NCI-H1048 (cell line): ENCODE measurements at places on chromosomes 13 and 19.

DNA sequence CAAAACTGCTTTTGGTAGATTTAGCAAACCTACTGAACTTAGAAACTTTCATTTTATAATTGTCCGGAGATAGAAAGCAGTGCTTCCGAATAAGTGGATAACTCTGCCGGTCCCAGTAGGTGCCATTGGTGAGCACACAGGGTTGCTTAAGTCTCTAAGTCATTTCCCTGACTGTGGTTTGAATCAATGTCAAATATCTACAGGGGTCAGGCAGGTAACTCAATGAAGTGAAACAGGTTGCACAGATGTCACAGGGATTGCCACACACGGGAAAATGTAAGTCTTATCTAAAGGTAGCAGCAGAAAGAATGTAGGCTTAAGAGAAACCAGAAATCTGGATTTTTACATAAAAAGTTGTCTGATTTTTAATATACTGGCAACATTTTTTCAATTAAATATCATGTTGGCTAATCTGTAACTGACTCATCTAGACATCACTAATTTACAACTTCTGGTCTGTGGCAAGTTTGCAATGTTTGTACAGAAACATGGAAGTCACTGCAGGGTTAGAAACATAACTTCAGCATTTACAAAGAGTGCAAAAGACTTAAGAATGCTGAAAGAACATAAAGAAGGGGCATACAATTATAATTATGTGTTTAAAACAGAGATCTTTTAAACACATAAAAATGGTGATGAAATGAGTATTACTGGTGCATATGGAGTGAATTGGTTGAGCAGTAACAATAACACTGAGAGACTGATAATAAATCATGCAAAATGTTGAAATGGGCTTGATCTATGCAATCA, 14.3 kb upstream of the LRRC63 start:
- no peak for DNase-seq

DNA sequence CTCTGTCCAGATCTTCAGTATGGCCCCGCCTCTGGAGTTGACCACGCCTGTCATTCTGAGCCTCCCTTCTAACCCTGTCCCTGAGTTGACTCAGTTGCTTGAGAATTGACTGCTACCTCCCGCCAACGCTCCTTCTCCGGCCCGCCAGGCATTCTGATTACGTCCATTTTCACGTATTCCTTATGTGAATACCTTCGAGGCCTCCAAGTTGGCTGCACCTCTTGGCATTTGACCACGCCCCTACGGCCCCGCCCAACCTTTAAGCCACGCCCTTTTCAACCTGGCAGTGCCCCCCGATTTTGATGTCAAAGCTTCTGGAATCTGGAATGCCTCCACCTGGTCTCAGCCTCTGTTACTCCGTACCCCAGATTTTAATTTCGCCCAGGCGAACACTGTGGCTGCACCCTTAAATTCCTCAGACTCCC, 1.7 kb upstream of the EML2 start:
- no peak for DNase-seq

GRCh38 chr19:5269926-5270325, 70.7 kb downstream of the PTPRS start:
- no peak for DNase-seq

DNA sequence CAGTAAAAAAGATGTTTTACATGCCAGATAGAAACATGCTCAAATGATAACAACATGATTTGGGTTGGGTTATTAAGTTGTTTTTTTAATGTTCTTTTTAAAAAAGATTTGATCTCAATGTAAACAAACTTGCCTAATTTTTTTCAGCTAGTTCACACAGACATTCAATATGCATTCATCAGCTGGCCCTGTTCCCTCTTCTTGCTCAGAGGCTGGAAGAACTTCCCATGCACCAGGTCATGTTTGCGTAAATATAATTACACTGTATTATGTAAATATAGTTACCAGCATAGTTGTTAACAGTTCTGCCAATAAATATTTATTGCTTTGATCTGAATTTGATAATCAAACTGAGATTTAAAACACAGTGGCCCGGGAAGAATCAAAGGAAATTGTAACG, 70.6 kb downstream of the ATP11A start:
- DNase-seq: no peak

GRCh38 chr19:38952395-38953165, 21.8 kb downstream of the MRPS12 start:
- no peak for DNase-seq

DNA sequence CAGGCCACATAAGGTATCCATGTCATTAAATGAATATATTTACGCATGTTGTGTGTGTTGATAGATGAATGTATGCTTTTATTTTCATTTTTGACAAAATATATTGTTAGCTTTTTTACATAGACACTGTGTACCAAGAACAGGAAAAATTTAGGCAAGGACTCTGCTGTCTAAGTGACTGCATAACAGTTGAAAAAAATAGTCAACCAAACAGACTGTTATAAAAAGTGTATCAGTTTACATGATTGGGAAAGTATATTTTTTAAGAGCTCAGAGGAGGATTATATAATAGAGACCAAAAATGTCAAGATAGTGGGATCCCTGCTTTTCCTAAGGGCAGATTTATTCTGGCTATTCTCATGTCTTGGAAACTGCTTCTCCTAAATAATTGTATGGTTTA, 858.0 kb downstream of the SLITRK1 start:
- no peak for DNase-seq

DNA sequence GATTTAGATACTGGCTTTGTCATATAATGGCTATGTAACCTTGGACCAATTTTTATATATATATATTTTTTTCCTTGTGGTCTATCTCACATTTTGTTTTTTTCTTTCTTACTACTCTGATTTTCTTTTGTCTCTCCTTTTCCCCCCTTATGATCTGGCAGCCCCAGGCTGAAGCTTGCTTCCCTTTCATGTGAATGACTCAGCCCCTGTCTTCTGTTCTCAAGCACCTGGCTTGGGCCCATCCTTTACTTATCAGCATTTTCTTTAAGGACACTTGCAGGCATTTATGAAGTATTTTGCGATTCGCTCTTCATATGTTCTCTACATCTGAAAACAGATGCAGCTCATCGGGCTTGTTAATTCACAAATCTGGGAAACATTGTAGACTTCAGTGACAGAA, 163.6 kb downstream of the SPRY2 start:
- no peak for DNase-seq

DNA sequence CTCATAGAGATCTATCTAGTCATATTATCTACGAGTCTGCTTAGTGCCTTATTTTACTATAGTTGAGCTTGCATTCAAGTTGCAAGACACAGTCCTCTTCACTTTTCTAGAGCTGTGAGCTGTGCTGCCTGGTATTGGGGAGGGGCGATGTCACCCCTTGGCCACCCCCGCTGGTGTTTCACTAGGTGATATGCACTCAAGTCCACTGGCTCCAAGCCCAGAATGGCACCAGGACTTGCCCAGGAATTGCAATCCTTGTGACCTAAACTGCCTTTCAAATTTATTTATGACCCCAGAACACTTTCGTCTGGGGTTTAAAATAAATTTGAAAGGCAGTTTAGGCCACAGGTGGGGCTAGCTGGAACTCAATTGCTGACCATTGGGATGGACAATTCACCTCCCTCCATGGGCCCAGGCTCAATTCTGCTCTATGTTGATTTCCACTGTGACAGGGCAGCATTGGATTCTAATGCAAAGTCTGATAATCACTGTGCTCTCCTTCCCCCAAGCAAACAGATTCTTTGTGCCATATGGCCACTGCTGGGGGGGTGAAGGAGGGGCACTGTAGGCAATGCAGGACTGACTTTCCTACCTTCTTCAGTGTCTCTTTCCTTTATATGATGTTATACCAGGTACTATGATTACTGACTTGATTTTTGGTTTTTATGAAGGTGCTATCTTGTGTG, 1244.2 kb upstream of the MIR17HG start:
- no peak for DNase-seq

DNA sequence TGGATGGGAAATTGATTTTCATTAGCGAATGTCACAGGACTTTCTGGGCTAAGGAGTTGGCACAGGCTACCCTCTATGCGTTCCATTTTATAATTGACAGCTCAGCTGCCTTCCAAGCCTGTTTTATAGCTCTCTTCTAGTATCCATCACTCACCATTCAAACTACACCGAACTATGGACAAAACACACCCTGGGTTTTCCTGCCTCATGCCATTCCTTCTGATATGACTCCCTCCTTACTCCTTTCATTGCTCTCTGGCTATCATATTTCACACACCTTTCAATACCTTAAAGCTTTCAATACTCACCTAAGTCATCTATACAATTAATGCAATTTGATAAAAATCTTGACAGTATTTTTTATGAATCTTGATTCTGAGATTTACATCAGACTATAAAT, 181.3 kb downstream of the RAP2A start:
- no peak for DNase-seq

DNA sequence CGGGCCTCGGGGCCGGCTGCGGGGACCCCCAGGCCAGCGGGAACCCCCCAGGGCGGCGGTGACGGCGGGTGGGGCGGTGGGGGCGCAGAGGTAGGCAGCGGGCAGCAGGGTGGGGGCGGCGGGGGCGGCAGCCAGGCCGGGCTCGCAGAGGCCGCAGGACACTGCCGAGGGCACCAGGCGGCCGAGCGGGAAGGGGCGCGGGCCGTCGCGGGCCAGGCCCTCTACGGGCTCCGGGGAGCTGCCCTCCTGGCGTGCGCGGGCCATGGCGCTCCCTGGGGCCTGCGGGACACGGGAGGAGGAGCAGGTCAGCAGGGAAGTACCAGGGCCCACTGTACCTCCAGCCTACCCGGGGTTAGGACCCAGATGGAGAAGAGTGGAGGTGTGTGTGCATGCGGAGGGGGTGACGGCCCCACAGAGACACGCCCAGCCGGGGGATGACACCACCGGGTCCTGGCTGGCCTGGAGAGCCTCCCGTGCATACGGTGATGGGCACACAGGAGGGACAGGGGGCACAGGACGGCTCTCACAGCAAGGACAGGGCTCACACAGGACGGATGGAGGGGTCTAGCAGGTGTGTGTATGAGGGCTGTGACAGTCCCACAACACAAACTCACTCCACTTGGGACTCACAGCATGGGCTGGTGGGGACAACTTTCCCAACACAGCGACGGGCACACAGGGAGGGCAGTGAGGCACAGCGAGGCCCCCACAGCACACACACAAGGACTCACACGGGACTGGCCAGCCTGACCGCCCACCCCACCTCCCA, 2.6 kb downstream of the BBC3 start:
- no peak for DNase-seq

DNA sequence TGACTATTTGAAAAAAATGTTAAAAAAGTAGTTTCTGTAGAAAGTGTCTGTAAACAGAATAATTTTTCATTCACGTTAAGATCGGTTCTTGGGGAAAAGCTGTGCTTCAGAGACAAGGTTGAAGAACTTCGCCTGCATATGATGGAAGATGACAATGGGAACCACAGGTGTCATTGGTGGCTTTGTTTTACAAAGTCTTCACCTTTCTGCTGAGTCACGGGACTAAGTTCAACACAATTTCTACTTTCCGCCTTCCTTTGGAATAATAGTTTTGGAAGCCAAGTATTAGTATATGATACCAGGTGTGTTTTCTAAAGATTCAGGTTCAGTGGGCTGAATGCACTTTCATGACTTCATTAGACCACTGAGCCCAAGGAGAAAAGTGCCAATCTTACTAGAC, 155.6 kb upstream of the RNF113B start:
- DNase-seq: no peak

GRCh38 chr13:32048816-32049215, 17.2 kb downstream of the FRY start:
- no peak for DNase-seq

- DNase-seq: no peak
These were observed 4.2 kb upstream of the HIPK4 start for GRCh38 chr19:40393894-40394815.

- no peak for DNase-seq
These were observed 2.7 kb downstream of the CD22 start for GRCh38 chr19:35331551-35332214.

GRCh38 chr13:91739751-91740150, 341.3 kb downstream of the GPC5 start:
- no peak for DNase-seq

DNA sequence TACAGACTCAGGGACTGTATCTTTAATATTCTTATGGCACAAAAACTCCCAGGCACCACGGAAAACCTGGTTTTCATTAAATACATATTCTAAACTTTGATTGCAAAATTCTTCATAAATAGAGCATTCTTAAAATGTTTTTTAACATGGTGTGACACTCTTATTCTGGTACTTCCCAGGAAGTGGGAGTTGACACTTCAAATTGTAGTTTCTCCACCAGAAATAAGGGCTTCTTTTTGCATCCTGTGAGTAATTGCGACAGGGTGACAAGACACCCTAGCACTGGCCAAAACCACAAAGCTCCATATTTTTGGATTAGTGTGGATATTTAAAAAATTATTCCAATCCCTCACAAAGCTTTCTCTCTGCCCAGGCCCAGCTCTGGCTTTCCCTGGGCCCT, 43.6 kb upstream of the MTIF3 start:
- no peak for DNase-seq

DNA sequence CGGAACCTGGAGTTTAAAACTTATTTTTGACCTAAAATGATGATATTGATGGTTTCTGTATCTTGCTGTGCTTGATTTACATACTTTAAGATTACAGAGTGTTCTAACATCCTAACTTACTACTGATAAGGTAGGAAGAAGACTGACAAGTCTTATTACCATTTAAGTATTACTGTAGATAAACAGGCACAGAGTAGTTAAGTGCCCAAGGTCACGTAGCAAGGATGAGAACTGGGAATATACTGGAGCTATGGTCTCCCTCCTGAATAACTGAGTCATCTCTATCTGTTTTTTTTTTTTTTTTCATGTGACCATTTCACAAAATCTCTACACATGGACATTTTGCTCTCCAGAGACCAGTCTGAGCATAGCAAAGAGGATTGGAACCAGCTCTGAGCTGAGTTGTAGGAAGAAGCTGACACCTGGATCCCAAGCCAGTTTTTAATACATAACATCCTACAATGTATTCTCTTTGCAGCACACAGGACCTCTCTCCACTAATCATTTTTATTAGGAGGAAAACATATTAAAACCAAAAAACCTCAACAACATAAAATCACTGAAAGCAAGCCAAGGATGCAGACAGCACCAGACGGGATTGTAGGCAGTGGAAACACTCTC, 173.5 kb downstream of the DNAJC15 start:
- DNase-seq: no peak

GRCh38 chr13:32408296-32409000, 19.5 kb downstream of the N4BP2L1 start:
- no peak for DNase-seq

DNA sequence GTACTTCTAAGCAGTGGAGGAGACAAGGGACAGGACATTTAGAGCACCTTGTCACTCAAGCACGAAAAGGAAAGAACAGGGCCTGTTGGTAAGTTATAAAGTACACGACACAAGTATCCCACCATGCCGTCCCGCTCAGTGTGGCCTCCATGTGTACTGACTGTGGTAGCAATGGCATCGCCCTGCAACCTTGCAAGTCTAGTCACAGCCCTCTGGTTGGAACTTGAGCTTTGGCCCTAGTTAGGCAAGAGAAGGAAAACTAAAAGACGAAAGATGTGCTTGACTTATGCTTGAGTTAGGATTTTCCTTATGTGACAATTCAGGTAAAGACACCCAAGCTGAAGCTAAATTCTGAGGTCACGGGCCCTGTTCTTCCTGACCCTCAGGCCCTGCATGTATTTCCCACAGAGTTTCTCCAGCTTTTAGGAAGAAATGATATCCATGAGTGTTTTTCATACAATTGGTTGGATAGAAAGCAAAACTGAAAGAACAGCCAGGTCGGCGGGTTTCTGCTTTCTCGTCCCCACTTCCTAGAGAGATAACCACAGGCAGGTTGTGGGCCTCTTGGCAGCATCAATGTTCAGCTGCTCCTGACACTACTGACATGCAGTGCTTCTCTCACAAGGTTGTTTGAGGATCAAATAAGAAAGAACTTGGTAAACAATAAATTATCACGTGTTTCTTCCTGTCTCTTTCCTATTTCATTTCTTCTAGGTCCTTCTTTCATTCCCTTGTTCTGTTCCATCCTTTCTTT, 216.2 kb downstream of the IRS2 start:
- DNase-seq: no peak
